CD14-positive monocyte (primary cell): ENCODE measurements at places on chromosomes 16 and 17.
A peak's percentile ranks its signal among the peaks of the same experiment; 100 is the strongest.

- DNase-seq: no peak
Observed at GRCh38 chr17:39252788-39253460, 27.2 kb upstream of the STAC2 start.

DNA sequence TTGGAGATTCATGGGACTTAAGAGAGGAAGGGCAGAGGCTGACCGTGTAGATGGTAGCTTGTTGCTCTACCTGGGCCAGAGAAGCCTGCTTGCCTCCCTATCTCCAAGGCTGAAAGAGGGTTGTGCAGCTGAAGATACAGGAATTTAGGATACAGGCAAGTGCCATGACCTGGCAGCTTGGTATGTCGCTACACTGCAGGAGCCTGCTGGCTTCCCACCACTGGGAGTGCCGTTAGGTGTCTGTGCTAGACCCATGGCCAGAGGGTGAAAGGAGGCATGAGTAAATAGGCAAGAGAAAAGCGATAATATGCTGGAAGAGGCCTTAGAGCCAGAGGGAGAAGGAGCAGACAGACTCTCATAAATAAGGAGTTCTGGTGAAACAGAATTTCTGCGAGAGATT is 10.6 kb downstream of the NAA60 start:
- DNase-seq: no peak

DNA sequence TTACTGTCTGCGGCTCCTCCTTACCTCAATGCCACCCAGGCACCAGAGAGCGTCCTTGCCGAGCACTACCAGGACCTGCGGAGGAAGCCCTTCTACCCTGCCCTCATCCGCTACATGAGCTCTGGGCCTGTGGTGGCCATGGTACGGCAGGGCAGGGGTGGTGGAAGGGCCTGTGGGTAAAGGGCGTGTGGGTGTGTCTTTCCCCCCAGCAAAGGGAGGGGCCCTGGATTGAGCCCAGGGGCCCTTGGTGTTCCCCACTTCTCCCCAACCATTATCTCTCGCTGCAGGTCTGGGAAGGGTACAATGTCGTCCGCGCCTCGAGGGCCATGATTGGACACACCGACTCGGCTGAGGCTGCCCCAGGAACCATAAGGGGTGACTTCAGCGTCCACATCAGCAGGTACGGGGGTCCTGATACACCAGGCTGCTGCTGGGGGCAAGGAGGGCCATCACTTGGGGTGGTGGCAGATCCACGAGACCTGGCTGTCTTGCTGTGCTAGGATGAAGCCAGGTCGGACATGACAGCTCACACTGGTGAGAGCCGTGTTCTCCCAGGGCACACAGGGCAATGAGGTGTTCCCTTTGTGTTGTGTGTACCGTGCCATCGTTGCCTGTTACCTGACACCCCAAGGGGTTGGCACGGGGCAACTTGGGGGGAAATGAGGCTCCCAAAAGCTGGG is 2.2 kb upstream of the DECR2 start:
- no peak for DNase-seq

- no peak for DNase-seq
Observed at GRCh38 chr17:41455236-41455635, 11.9 kb downstream of the KRT32 start.

DNA sequence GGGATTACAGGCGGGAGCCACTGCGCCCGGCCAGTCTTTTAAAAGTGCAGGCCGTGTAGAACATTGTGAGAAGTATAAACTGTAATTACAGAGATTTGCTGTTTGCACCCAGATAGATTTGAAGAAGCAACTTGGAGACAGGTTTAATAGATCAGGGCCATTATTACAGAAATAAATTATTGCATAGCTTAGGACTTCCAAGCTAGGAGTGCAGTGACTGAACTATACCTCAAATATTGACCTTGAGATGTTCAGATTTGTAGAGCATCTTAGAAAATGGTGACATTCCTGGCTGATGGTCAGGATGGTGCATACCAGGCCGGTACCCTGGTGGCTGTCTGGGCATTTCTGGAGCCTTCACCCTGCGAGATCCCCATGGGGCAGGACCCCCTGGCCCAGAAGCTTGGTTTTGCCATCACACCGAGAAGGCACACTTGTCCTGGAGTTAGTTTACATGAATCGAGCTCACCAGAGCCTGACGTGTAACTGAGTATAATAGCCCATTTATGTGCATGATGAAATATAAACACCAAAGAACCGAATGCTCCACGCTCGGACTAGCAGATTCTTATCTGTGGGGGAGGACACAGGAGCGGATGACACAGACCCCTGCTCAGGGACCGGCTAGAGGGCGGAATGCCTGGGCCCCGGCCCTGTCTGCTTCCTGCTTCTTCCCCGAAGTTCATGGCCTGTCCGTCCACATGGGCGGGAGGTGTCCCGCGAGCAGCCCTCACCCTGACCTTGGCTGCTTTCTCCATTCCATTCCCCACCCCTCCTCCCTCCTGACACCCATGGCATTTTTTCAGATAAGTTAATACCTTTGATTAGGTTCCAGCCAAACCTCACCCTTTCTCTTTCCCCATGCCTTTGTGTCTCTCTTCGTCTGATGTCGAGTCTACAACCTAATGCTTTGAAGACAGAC is 32.1 kb downstream of the CCDC40 start:
- DNase-seq: no peak

DNA sequence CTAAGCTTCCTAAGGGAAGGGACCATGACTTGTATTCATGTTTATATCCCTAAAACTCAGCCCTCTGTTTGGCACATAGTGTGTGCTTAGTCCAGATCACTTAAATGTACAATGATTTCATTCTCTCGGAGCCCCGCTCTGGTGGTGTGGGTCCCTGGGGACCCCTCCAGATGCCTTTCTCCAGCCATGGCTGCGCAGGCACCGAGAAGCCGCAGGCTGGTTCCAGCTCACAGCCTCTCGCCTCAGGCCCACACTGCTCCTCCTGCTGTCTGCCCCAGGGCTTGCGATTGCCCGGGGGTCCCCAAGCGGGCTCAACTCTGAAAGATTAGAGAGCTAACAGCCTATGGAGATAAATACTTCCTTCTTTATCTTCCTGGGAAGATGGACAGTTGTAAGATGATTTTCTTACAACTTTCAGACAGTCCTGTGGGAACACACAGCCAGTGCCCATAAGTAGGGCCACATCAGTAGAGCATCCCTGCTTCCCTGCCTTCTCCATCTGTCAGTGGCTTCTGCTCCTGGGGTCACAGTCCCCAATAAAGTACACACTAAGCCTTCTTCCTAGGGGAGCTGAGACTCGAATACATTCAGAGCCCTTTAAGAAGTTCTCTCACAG is 66.2 kb downstream of the CENPV start:
- DNase-seq: peak; percentile 2

- DNase-seq: no peak
Observed at GRCh38 chr17:2901582-2901981, 105.3 kb downstream of the RAP1GAP2 start.

DNA sequence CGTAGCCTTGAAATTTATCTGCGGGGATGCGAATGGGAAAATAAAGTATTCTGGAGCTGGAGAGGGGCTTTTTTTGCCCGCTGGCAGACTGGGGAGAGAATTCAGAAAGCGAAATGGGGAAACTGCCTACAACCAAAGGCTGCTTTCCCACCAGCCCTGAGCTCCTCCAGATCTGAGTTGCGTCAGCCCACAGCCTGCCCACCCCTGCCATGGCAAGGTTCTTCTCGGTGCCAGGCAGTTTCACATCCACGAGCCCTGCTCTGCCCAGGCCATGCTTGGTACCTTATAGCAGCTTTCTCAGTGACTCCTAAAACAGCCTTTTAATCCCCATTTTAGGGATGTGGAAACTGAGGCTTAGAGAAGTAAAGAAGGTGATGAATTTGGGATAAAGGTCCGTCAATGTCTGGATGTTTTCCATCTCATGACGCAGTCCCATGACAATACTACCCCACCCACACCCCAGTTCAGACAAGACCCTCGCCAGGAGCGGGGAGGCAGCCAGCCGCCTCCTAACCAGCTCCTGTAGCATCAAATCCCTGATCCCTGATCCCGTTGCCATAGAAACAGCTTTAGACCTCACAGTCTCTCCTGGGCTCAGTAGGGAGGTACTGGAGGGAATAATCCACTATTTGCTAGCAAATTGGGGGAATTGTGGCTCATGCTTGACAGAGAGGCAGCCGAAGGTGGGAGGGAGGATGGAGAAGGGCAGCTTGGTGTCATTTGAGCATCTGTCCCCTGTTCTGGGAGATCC is 113.5 kb downstream of the MGAT5B start:
- no peak for DNase-seq

- DNase-seq: peak; percentile 84
Observed at GRCh38 chr17:42677921-42678781, 1.4 kb upstream of the PLEKHH3 start.

DNA sequence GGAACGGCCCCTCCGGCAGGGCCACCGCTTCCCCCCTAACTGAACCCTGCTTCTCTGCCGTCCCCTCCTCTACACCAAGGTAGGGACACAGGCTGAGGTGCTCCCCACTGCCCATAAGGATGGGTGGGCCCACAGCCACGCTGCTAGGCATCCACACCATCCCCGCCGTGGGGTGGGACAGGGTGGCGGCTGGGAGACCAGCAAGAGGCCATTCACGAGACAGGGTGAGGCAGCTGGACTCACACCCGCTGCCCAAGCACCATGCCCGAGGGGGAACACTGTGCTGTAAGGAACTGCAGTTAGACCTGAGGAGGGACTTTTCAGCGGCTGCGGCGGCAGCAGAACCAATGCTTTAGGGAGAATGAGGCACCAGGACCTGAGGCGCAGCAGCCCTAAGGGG is 47.5 kb upstream of the RRN3 start:
- no peak for DNase-seq

GRCh38 chr17:74526681-74527080 is 4.6 kb downstream of the CD300LB start:
- no peak for DNase-seq

DNA sequence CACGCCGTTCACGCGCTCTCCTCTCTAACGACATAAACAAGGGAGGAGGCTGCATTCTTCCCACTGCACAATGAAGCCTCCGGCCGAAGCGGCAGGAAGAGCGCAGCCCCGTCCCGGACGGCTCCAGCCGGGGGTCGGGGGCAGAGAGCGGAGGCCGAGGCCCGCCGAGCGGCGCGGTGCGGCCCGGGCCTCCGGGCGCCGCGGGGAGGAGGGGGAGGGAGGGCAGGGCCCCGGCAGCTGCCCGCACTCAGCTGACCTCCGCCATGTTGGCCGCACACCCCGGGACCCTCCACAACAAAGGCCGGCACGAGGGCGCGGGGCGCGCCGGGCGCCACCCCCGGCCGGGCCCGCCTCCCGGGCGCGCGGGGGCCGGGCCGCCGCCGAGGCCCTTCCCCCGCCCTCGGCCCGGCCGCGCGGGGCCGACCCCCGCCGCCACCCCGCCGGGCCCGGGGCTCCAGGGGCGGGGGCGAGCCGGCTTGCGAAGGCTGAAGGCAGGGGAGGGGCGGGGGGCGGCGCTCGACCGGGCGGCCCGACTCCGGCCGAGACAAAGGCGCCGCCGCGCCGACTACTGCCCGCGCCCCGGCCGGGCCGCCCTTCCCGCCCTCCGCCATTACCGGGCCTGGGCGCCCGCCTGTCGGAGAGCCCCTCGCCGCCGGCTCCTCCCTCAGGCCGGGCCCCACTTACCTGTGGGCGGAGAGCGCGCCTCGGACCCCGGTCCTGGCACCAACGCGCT is 527 bp downstream of the SIAH1 start:
- peak; percentile 44 for DNase-seq

DNA sequence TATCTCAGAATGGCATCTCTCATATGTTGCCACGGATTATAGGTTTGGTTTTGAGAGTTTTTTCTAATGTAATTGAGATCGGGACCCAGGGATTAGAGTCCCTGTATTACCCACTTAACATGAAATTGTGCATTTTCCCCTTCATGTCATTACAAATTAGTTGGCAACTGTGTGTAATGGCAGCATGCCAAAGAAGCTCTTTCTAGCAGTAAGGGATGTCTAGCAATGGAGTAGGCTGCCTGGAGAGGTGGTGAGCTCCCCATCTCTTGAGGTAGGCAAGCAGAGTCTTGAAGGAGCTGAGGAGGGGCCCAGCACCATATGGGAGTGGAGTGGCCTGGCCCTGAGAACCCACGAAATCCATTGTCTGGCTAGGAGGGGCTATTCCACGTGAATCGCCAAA is 10.0 kb upstream of the KATNB1 start:
- DNase-seq: no peak

DNA sequence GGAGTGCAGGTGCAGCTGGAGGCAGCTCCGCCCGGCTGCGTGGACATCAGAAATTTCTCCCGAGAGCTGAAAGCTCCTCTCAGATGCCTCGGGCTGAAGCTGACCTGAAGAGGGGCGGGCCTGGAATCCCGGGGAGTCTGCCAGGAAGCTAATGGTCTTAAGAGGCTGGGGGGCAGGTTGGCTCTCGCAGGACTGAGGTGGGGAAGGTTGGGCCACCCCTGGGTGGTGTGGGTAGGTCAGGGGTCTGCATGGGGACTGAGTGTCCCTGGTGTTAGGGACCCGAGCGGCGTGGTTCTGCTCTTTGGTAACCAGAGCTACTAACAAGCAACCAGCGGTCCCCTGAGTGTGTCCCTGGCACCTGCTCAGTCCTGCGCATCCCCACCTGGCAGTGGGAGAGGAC is 3.5 kb downstream of the CHMP6 start:
- peak; percentile 3 for DNase-seq

GRCh38 chr17:20304961-20305360 is 162.4 kb downstream of the LGALS9B start:
- DNase-seq: no peak

DNA sequence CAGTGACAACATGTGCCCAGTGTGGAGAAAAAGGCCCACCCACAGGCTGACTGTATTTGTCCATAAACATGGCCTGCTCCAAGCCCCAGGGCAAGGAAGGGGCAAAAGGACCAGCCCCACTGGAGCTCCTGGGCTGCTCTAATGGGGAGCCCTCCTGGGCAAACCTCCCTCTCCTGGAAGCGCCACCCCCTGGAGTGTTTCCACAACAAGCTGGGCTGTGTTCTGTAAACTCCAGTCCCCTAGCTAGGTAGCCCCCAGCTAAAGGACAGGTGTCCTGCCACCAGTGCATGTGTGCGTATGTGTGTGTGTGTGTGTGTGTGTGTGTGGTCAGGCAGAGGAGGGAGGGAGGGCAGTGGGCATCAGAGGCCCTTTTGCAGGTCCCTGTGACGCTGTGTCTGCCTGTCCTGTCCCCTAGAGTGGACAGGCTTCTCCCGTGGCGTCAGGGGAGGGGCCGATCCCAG is 11.3 kb upstream of the STAC2 start:
- DNase-seq: no peak

- no peak for DNase-seq
Observed at GRCh38 chr17:77476006-77476405, 335.2 kb downstream of the SEC14L1 start.

DNA sequence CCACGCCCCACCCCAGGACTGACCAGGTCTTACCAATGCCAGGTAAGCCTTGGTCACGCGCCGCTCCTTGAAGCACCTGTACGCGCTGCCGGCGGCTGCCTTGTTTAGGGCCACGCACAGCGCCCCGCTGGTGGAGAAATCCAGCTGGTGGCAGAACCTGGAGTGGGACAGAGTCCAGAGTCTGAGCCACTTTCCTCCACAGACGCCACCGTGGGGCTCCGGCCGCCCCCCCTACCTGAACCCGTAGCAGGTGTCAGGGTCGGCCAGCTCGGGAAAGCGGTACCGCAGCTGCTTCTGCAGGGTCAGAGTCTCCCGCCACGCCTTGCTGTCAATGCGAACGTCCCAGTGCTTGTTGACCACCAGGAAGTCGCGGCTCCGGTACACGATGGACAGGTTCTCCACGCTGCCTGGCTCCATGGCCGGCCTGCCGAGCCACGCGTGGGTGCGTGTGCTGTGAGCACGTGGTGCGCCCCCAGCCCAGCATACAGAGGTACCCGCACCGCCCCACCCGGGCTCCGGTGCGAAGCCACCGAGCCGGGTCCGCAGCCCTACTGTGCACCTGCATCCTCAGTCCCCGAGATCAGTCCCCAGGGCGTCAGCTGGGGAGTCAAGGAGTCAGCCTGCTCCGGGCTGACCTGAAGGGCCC is 737 bp downstream of the RPUSD1 start:
- DNase-seq: peak; percentile 12

GRCh38 chr17:57631871-57632270 is 113.2 kb downstream of the CCDC182 start:
- no peak for DNase-seq
